Left ventricle myocardium superior (tissue), 1 donor: ENCODE measurements at places on chromosomes 5 and 9.

- DNase-seq: no peak
Observed at GRCh38 chr9:117697046-117697445, 7.2 kb upstream of the TLR4 start.

GRCh38 chr5:173829826-173830225 is 58.3 kb upstream of the CPEB4 start:
- no peak for DNase-seq

DNA sequence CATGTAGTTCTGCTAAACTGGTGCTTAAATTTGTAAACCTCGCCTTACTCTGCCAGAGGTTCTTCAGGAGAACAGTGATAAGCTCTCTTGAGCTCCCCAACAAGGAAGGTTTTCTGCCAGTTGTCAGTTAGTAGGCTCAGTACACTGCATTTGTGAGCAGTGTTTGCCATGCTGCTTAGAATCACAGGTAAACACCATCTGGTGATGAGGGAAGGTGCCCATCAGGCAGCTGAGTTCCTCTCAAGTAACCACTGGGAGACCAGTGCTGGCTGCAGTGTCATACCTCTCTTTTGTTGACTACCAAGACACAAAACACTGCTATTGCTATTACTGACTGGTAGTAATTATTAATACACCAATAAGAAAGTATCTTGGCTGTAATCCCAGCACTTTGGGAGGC is 186.2 kb upstream of the OTULINL start:
- DNase-seq: no peak

GRCh38 chr5:96144289-96144688 is 182.6 kb upstream of the ELL2 start:
- DNase-seq: no peak

- DNase-seq: no peak
Observed at GRCh38 chr9:6777213-6777902, 19.6 kb downstream of the KDM4C start.

GRCh38 chr5:164504141-164504772 is 998.8 kb downstream of the MAT2B start:
- no peak for DNase-seq

- no peak for DNase-seq
Observed at GRCh38 chr9:100848726-100849125, 179.8 kb upstream of the PLPPR1 start.

DNA sequence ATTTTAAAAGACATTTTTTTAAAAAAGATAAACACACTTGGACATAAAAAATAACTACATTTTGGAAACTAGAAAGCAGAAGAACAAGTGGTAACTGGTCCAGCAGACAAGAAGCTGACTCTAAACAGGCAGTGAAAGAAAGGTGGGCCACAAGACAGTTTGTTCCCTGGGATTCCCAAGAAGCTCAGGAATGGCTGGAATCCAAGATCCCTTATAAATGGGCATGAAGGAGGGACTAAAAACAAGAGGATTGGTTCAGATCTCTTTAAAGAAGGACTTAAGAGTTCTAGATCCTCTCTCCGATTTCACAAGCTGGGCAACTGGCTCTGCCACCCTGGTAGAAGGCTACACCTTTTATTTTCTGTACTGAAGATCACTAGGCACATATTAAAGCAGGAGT is 102.8 kb downstream of the ARL15 start:
- DNase-seq: no peak

DNA sequence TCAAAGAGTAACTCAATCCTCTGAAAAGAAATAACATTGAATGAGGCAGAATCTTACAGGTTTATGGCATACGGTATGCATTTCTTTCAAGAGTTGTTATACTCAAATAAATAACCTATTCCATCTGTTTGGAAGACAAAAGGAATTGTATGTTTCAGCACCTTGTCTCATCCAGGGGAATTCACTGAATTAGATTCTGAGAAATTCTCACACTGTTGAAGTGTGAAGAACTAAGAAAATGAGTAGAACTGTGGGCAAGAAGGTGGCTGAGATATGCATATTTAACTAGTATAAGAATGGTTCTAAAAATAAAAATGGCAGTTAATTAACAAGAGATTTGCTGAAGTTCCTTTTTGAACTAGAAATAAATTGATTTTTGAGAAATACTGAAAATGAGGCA is 279.3 kb upstream of the DAP start:
- DNase-seq: no peak

GRCh38 chr5:74667396-74667795 is 17.6 kb upstream of the HEXB start:
- DNase-seq: no peak

DNA sequence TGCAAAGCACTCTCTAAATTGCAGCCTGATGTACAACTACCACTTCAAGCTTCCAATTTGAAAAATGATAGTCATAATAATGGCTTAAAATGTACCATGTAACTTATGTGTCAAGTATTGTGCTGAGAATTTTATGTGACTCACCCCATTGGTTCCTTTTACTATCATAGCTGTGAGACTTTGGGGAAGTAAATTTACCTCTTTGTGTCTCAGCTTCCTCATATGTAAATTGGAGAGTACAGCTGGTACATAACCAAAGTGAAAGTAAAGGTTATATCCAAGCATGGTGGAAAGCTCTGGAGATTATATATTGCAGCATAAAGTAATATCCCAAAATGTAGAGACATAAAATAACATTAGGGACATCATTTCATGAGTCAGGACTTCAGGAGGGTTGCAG is 2200.4 kb upstream of the C9orf72 start:
- DNase-seq: no peak

DNA sequence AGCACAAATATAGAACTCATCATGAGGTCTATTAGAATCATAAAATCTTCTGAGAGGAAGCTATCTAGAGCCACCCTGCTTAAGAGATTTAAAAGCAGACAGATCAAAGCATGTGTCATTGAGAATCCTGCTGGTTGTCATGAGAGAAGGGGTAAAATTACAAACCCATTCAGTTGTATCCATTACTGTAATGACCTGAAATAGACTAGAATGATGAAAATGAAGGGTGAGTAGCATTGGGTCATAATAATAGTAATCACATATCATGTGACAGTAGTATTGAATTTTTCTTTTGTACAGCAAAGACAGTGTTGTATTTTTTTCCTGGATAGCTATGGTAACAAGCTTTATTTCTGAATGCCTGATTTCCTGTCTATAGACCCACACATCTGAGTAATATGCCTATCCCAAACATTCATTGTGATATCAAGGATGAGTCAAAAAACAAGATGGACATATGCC is 149.0 kb downstream of the PDE4D start:
- no peak for DNase-seq

GRCh38 chr9:82333671-82334070 is 345.1 kb downstream of the SPATA31D1 start:
- DNase-seq: no peak

DNA sequence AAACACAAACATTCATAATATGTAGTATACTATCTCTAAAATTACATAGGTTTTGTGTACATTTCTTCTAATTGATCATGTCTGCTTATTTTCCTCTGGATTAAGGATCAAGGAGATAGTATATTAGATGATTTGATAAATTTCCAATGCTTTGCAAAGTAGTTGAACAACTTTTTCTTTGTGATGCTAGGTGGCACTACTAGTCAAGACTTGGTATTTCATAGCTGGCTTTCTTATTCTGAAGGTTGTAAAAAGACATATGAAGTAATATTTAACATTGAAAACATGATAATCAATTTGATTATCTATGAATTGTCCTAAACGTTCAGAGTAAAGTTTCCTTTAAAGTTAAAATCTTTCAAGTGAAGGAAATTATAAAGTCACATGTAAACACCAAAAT is 106.1 kb upstream of the FGF10 start:
- DNase-seq: no peak

- DNase-seq: no peak
Observed at GRCh38 chr5:38527475-38527874, 29.0 kb downstream of the LIFR start.

- DNase-seq: no peak
Observed at GRCh38 chr9:27712806-27713205, 139.5 kb upstream of the C9orf72 start.

DNA sequence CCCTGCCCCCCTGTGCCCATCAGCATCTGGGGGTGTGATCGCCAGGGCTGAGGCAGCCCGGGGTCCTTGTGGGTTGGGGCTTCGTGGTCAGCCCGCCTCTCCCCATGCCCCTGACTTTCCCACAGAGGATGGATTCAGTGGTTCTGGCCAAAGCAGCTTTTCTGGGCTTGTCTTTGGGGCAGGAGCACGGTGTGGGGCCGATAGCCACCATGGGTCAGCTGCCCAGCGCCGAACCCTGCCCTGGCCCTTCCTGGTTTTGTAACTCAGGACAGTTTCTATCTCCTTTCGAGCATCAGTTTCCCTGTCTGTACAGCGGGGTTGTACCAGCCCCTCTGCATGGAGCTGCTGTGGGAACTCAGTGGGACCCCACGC is 77.1 kb downstream of the HMCN2 start:
- no peak for DNase-seq

GRCh38 chr5:27639005-27639612 is 600.7 kb upstream of the CDH9 start:
- DNase-seq: no peak

GRCh38 chr5:58452566-58453258 is 7.2 kb downstream of the PLK2 start:
- DNase-seq: no peak

GRCh38 chr5:52657247-52657645 is 130.5 kb upstream of the ITGA1 start:
- DNase-seq: no peak

DNA sequence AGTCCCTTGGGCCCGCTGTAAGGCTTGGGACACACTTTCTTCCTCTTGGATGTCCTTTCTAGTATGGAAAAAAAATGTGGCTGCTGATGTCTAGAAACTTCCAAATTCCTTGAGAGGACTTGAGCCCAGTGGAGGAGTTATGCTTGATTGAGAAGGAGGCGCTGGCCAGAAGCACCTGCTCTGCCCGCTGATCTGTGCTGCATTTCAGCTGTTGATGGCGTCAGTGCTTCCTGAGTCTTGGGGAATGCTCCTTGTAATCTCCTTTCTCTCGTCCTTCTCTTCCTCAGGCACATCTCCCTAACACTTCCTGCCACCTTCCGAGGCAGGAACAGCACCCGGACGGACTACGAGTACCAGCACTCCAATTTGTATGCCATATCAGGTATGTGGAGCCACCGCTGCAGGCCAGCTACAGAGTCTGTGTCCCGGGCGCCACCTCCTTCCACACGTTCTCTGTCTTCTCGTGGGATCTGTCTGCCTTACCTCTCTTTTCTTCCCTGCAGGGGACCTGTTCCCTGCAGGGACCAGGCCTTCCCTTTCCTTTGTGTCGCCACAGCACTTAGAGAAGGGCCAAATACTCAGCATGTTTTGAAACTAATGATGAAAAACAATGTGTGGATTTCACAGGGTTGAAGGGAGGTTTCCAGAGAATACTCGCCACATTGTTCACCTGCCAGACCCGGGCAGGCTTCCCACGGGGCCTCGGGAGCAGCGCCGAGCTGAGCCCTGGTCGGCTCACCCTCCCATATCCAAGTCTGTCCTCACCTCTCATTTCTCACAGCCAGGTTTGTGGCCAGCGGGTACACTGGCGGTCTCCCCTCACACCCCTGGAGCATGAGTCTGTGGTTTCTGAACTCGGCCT is 95.2 kb downstream of the MVB12B start:
- DNase-seq: no peak

DNA sequence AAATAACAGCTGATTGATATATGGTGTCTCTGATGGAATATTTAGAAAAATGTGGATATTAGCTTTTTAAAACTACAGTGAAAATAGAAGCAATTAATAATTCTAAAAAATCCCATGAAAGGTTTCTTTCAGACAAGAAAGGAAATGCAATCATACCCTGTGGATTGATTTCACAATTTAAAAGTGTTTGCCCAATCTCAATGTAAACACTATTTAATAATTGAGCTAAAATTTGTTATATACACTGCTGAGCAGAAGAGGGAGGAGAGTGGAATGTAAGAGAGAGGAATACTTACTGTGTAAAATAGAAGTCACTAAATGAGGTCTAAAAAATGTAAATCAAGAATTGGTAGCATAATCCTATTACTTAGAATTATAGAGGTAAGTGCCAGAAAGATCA is 76.9 kb downstream of the FEM1C start:
- no peak for DNase-seq

GRCh38 chr5:178895615-178896571 is at the start of gene ZFP2:
Gene ZFP2 (plus strand): TSS chr5:178895913. CDS start chr5:178931314, 35,401 bp downstream.
- peak; percentile 83 for DNase-seq

DNA sequence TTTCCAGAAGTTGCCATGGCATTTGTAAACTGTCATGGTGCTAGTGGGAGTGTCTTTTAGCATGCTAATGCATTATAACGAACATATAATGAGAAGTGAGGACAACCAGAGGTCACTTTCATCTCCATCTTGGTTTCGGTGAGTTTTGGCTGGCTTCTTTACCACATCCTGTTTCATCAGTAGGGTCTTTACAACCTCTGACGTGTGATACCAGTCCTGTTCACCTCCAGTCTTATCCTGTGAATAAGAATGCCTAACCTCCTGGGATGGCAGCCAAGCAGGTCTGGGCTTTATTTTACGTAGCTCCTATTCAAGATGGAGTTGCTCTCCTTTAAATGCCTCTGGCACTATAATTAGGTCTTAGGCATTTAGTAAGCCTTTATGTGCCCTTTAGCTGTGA is 20.4 kb upstream of the RFK start:
- no peak for DNase-seq

DNA sequence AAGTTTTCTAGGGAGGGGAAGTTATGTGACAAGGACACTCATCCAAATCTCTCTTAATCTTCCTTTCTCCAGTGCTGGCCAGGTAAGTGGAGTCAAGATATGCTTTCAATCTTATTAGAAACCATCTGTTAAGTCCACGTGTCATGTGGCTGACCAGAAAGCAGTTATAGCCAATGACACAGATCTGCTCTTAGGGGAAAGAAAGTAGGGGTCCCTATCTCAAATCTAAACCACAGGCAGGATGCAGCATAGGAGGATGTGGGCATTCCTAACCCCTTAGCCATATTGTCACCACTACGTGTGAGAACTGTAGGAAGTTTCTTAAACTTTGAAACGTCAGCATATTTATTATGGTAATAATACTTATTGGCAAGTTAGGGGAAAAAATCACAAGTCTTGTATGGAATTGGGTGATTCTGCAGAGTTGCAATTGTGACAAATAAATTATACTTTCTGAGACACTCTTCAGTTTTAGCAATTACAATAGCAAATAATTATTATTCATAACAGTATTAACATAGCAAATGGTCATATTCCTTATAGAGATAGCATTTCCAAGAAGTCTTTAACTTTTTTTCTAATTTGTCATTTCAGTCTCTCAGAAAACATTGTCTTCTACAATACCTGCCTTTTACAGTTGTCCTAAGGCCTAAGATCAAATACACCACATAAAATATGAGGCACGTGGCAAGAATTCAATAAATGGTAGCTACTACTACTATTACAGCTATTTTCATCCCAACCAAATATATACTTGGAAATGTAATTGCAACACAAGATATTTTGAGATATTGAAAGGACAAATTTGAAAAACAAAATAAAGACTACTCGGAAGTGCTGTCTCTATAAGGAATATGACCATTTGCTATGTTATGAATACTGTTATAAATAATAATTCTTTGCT is 236.9 kb downstream of the PDE4D start:
- DNase-seq: no peak

- no peak for DNase-seq
Observed at GRCh38 chr9:72952914-72953313, at the start of gene ALDH1A1. Gene ALDH1A1 (minus strand): TSS chr9:72953053. CDS start chr9:72953000, 53 bp downstream.

GRCh38 chr5:121138495-121138907 is 674.4 kb downstream of the PRR16 start:
- no peak for DNase-seq

GRCh38 chr5:143222287-143223231 is 180.9 kb downstream of the NR3C1 start:
- no peak for DNase-seq

- DNase-seq: peak; percentile 17
Observed at GRCh38 chr5:139384591-139385051, 1.5 kb upstream of the SLC23A1 start.
